GM12878 (cell line): ENCODE measurements at places on chromosomes 2 and 18. TPM values are rescaled to one million over a fixed set of nuclear protein-coding genes. Genes with fewer than 3 reads are reported as not detected.

The NEUROD1 gene
- total RNA-seq = not detected in 2 replicates

The MROH2A gene
- not detected in 2 replicates for total RNA-seq

The ALKAL2 gene
- not detected in 2 replicates for total RNA-seq

The MDH1 gene
- 254 and 272 TPM in 2 replicates for total RNA-seq

The IMMT gene
- total RNA-seq = 104 and 108 TPM in 2 replicates

The C2orf15 gene
- 1.1 and 1.5 TPM in 2 replicates for total RNA-seq

The B3GNT7 gene
- 10.1 and 12.6 TPM in 2 replicates for total RNA-seq

The CKAP2L gene
- 20.7 and 23.7 TPM in 2 replicates for total RNA-seq

The CRYGC gene
- total RNA-seq = not detected in 2 replicates

The POTEF gene
- total RNA-seq = not detected in 2 replicates

The MIB1 gene
- total RNA-seq = 27.5 and 29.5 TPM in 2 replicates

The ALK gene
- total RNA-seq = not detected in 2 replicates

The LRRC30 gene
- total RNA-seq = not detected in 2 replicates

The PKDCC gene
- 4.3 TPM in 2 replicates for total RNA-seq

The GNLY gene
- not detected in 2 replicates for total RNA-seq

The CAPN14 gene
- 1.3 and 1.5 TPM in 2 replicates for total RNA-seq

The SERPINB3 gene
- total RNA-seq = not detected in 2 replicates

The FBXO15 gene
- 0.29 and 0.90 TPM in 2 replicates for total RNA-seq

The NAT8 gene
- total RNA-seq = not detected in 2 replicates
